ENCODE measurements at places on chromosomes 1 and 21.
A peak's percentile ranks its signal among the peaks of the same experiment; 100 is the strongest.

DNA sequence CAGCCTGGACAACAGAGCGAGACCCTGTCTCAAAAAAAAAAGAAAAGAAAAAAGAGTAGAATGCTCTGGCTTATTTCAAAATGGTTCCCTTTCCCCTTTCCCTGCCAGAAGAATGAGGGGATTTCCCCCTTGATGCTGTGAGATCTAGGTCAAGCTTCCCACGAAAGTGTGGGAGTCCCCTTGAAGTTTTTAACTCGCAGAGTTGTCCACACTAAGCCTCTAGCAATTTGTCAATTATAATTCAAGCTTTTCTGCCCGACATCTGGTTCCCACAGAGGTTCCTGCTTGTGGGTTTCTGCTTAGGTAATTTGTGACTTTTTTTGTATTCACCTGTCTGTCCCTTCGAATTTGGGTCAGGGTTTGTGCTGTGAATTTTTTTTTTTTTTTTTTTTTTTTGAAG, 62.8 kb downstream of the ZFYVE9 start:
- DNase-seq = peak; percentile 12

- DNase-seq = no peak
Observed at GRCh38 chr1:228268881-228269265, 61.0 kb downstream of the OBSCN start.

GRCh38 chr1:22256213-22256512, 113.3 kb upstream of the WNT4 start:
- DNase-seq = no peak

DNA sequence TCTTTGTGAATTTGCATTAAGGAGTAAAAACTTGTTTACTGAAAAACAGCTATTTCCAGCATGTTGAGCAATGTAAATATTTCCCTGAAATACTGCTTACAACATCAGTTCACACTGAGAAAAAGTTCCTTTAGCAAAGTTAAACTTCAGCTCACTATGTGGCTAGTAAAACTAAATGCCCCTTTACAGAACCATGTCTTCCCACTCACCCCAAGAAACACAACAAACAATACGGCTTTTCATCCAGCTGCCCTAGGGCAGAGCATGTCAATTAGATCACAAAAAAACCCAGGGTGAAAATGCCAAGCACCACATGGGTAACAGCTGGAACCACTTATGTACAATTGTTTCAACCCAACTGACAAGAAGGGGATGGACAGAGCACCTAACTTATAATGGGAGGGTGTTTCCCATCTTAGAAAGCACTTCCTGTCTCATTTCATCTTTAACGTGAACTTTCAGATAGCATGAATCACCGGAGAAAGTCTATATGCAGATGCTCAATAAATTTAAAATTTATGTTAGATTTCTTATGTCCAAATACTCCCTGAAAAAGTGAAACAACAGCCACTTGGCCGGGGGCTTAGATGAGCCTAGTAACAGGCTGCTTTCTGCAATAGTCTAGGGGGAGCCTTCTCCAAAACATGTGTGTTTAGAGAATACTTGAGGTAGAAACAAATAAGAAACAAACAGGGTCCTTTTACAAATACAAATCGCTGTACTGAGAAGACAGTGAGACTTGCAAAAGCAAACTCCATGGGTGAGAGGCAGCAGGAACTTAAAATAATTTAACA, 6.6 kb downstream of the NID1 start:
- DNase-seq = peak; percentile 41

DNA sequence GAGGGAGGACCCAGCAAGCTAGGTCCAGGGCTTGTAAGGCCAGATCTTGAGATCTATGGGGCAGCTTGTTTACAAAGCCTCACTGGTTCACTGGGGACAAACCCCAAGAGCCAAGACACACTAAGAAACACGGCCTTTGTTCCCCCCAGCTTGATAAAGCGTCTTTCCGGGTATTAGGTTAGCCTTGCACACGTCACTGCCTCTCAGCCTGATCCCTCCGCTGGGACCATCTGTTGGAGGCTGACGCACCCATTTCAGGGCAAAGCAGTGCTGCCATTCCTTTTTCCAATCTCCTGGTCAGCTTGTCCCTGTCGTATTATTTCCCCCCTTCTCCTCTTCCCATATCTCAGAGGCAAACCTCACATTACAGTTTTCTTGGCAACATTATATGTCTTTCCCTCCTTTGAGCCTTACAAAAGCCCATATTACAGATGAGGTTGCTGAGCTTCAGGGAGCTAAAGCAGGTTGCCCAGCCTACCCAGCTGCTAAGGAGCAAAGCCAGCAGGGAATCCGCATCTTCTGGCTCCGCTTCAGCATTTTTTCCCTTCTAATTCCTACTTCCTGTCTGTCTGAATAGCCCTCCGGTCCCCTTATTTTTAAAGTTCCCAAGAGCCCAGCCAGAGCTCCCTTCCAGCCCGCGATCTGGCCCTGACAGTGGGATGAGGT, 4.1 kb downstream of the HEYL start:
- DNase-seq = no peak

DNA sequence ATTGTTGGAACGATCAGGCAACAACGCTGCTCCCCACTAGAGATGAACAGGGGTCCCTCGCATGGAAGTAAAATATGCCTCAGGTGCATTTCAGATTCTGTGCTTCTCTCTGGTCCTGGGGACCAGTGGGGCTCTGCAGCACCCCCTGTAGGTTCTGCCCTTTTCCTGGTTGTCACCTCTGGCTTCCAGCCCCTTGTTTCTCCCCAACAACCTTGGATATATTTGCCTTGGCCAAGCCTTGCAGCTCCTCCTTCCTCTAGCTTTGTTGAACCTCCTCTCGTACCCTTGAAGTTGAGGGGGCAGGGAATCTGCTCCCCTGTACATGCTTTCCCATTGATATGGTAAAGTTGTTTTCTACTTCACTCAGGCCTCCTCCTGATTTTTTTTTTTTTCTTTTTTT, 5.4 kb upstream of the RGSL1 start:
- DNase-seq = peak; percentile 20

DNA sequence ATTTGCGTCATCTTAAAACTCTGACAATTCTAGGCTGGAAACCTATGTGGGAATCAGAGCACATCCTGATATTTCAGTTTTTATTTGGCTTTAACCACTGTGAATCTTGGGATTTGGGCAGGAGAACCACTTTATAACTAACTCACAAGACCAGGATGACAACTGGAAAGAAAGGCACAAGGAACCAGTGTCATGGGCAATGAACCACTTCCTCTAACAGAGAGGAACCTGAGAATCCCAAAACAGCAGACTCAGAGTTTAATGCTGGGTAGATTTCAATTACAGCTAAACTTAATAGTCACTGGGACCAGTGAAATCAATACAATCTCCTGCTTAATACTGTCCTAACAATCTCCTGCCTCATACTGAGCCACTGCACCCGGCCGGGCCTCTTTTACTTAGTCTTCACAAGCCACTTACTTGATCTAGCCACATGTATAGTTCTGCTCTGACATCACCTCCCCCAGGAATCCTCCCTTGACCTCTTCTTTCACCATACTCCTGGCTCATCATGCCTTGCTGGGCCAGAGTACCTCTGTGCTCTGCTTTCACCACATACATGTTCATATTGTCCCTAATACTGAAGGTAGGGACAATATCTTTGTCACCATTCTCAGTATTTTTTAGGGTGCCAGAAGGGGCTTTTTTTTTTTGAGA, 20.2 kb upstream of the SLFNL1 start:
- DNase-seq = no peak

DNA sequence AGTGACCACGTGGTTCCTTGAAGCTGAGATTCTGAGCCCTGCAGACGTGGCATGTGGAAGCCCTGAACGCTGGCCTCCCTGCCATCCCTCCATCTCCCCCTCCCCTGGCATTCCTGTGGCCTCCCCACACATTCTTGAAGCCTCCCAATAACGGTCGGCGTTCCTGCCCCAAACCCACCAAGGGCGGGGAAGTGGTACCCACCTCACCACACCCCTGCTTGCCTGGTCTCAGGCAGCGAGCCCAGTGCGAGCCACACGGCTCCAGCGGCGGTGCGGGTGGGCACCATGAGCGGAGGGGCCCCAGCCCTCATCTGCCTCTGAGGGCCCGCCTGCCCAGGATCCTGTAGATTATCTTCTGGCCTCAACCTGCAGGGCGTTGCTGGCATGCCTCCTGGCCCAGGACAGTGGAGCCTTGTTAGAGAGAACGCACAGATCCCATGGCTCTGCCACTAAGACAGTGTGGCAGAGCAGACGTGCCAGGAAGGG, 20.6 kb upstream of the PRELP start:
- DNase-seq = no peak

DNA sequence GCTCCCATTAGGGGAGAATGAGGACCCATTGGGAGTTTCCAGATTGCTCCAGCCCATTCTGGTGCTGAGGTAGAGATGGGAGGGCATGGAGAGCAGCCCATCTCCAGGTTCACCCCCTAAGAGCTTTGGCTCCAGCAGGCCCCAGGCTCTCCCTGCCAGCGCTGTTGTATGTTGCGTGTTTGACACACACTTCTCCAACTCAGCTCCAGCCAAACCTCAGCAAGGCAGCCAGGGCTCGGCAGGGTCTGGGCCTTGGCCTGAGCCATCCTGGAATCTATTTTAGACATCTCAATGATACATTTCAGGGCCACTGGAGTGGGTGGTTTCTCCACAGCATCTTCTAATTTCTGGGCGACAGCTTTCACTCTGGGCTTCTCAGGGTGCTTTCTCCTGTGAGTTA, 117.0 kb downstream of the NAV1 start:
- DNase-seq = no peak

DNA sequence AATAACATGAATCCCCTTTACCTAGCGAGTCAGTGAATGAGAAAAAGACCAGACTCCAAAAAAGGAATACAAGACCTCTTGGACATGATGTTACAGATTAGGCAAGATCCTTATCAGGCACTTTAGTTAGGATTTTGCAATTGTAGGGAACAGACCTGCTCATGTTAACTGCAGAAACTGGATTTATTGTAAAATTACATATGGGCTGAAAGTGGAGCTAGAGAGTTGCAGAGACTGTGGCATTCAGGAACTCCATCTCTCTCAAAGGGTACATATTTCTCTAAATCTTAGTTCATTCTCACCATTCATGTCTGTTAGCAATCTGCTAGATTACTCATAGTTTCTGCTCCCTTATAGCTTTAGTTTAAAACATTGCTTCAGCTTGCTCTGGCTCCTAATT, 142.2 kb downstream of the PAPPA2 start:
- no peak for DNase-seq

Data from GM20000 (cell line).